Upper lobe of left lung (tissue), 6 donors: ENCODE measurements at places on chromosomes 2 and 18. TPM values are rescaled to one million over a fixed set of nuclear protein-coding genes. Genes with fewer than 3 reads are reported as not detected.

The DNAJC5G gene
- not detected for total RNA-seq

The DNER gene
- total RNA-seq: 1.1 TPM

The RANBP2 gene
- total RNA-seq: 46.1 TPM

The GKN1 gene
- not detected for total RNA-seq

The CTNNA2 gene
- not detected for total RNA-seq

DNA sequence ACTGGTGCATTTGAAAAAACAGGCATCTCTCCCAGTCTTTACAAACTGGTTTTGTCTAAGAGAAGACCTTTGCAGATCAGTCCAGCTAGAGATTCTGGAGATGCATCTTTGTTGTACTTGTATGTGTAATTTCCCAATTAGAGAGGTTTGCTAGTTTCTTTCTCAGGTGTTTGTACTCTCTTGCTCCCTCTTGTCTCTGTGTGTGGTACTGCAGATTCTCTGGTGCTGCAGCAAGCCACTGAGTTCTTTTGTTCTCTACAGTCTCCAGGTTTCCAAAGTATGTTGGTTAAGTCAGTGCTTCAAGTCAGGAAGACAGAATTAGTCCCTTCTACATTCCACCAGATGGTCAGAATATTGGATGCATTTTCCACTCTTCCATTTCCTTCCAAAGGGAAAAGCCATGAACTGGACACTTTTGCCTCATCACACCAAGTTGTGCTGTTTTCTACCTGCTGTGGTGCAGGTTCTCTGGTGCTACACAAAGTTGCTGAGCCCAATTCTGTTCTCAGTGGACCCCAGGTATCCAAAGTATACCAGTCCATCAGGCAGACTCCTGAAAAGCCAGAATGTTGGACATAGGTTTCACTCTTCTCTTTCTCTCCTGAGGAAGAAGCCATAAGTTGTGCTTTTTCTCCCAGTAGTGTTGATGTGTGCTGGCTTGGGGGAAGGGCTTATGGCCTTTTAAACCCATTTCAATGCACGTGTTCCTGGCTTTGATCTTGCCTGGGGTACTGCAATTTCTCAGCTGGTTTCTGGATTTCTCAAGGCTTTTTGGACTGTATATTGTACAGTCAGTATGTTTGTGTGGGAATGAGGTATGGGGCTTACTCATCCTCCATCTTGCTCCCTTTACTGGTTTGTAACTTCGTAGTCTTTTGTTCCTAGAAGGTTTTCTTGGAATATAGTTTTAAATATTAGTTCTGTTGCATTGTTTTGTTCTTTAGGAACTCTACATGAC lies 29.8 kb downstream of the EPC2 start:
- no peaks in the 10 kb centered on the region for H3K36me3 ChIP-seq
- no peak overlapping the region for H3K4me3 ChIP-seq
- no peak overlapping the region for H3K27ac ChIP-seq

- no peak overlapping the region for H3K4me3 ChIP-seq
- no peak for DNase-seq
- no peaks in the 10 kb centered on the region for H3K4me1 ChIP-seq
- no peak overlapping the region for H3K27ac ChIP-seq
- no peaks in the 10 kb centered on the region for H3K36me3 ChIP-seq
Measured at GRCh38 chr2:129794540-129794939, 184.9 kb upstream of the RAB6C start.

- no peaks in the 10 kb centered on the region for H3K36me3 ChIP-seq
- H3K27ac ChIP-seq: no peak overlapping the region
- no peaks in the 10 kb centered on the region for H3K27me3 ChIP-seq
- H3K4me3 ChIP-seq: no peak overlapping the region
- no peaks in the 10 kb centered on the region for H3K4me1 ChIP-seq
Measured at GRCh38 chr18:56986829-56987228, 160.1 kb upstream of the BOD1L2 start.

DNA sequence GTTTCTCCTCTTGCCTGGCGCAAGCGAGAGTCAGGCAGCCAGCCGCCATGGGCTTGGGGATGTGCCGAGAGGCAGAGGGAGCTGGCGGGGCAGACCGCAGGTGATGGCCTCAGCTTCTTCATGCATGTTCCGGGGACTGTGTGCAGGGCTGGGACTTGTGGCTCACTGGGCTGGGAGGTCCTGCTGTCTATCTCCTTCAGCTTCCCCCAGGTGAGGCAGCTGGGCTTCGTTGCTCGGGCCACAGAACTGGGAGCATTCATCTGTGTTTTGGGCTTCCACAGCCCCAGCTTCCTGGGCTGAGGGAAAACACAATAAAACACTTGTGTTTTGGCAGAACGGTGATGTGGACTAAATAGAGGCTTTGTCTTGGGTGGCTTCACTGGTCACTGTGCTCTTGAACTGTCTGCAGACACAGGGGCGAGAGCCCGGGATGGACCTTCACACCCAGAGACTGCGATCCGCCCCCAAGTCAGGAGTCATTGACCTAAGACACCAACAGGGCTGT lies 93.5 kb downstream of the DYSF start:
- no peak overlapping the region for H3K4me3 ChIP-seq
- peak overlapping the region; percentile 75 for H3K27ac ChIP-seq
- H3K27me3 ChIP-seq: no peaks in the 10 kb centered on the region
- H3K4me1 ChIP-seq: peaks cover 14% of the 10 kb centered on the region
- DNase-seq: no peak

DNA sequence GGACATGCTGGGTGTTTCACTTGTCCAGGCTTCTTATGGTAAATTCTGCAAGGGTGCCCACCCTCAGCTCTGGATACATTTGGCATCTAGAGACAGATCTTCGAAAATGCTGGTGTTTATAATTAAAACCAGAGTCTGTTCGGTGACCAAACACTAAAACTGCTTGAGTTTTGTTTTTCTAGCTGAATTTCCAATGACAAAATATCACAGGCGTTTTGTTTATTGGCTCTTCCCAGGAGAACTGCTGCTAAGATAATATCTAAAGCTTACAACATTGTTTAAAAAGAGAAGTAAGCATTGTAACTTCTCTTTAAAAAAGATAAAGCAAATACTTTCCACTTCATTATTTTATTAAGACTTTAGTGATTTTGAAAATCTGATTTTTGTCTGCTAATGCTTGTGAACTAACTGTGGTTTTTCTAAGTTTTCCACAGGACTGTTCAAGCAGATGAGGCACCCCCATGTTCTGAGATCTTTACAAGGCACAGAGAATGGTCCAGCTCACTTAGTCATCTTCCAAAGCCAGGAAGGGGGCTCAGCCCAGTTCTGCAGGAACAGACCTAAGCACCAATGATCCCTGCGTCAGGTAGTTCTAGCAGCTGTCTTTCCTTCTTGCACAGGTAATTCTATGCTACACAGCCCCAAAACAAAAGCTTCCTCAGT lies 94.8 kb upstream of the LTBP1 start:
- no peaks in the 10 kb centered on the region for H3K4me1 ChIP-seq
- no peak overlapping the region for H3K4me3 ChIP-seq

DNA sequence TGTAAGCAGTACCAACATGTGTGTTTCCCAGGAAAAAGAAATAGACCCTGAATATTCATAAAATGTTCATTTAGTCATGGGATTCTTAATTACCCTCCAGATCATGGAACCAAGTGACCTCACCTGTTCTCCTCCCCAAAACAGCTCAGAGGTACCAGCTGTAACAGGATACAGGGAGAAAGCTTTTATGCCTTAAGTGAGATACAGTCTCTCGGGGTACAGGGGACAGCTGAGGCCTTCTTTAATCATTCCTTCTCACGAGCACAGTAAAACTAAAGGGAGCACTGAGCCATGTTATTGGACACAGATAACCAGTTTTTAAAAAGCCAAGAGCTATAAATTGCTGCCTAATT lies 16.6 kb downstream of the EPHA4 start:
- no peak overlapping the region for H3K27ac ChIP-seq
- no peaks in the 10 kb centered on the region for H3K27me3 ChIP-seq
- DNase-seq: no peak
- H3K4me1 ChIP-seq: no peaks in the 10 kb centered on the region

- H3K4me3 ChIP-seq: no peak overlapping the region
- no peak for DNase-seq
- peaks cover 6% of the 10 kb centered on the region for H3K4me1 ChIP-seq
- H3K36me3 ChIP-seq: no peaks in the 10 kb centered on the region
- no peak overlapping the region for H3K27ac ChIP-seq
Measured at GRCh38 chr2:215931256-215931903, 82.0 kb downstream of the MREG start.

DNA sequence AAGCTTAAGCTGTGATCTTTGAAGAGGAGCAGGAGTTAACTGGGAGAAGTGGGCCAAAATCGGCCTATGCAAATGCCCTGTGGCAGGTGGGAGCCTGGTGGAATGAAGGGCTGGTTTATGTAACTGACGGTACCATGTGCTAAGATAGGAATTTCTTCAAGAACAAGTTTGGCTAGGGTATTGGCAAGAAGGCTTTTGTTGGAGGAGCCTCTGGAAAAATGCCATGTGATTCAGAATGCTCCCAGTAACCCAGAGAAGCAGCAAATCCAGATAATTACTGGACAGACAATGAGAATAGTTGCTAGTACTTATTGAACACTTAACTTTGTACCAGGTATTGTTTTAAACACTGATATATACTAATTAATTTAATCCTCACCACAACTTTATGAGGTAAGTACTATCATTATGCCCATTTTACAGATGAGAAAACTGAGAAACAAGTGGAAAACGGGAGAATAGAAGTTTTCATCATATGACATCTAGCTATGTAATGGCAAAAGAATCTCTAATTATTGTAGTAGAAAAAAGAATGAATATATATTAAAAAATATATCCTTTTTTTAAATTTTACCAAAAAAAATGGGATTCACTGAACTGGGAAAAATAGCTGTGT lies 9.1 kb upstream of the FAM124B start:
- H3K36me3 ChIP-seq: no peaks in the 10 kb centered on the region
- H3K27ac ChIP-seq: no peak overlapping the region
- DNase-seq: no peak
- H3K27me3 ChIP-seq: no peaks in the 10 kb centered on the region
- no peaks in the 10 kb centered on the region for H3K4me1 ChIP-seq

DNA sequence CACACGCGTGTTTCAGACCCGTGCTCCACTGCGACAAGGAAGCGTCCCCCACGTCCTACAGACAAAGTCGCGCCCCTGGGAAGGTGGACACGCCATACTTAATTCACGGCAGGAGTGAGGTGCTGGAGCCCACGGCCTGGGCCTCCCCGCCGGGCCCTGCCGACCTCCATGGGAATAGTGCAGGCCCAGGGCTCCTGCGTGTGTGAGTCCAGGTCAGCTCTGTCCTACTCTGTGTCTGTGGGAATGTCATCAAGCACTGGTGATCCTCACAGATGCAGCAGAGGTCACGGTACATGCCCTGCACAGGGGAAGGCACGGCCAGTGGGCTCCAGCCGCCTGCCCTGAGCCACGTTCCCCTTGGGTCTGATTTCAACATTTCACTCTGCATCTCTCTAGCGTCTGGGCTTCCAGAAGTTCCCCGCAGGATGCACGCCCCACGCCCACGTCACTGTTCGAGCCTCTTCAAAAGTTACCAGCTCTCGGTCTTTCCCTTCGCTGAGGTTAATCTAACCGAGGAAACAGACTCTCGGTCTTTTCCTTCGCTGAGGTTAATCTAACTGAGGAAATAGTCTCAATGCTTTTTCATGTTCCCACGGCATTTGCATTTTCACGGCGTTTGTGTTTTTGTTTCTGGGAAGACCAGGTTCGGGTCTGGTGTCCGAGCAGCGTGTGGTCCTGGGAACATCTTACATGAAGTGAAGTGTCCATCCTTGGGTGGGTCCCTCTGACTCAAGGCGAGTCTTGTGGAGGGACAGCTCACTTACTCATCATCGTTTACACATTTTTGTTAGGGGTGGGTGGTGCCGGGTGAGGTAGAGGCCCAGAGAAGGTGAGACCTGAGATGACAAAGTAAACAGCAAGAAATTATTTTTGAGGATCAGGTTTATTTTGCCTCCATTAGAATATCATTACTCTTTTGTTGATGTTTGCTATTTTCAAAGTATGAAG lies 157.3 kb upstream of the ALKAL2 start:
- no peaks in the 10 kb centered on the region for H3K36me3 ChIP-seq
- H3K4me1 ChIP-seq: peaks cover 5% of the 10 kb centered on the region
- H3K27ac ChIP-seq: no peak overlapping the region
- H3K27me3 ChIP-seq: no peaks in the 10 kb centered on the region

DNA sequence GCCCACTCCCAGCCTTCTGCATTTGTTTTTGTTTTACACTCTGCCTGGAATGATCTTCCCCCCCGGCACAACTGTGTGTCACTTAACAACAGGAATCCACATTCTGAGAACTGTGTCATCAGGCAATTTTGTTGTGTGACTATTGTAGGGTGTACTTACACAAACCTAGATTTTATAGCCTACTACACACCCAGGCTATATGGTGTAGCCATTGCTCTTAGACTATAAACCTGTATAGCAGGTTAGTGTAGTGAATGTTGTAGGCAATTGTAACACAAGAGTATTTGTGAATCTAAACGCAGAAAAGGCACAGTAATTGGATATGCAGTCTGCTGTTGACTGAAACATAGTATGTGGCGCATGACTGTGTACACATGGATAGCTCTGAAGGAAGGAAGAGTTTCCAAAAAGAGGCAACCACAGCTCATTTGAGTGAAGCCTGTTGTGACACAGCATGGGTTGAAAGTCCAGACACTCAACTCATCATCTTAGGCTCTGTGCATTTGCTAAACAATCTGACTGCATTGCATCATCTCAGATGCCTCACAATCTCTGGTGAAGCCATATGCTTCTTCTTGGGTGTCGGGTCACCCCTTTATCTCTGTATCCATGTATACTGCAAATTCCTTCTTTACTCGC lies 506.6 kb upstream of the SPHKAP start:
- no peaks in the 10 kb centered on the region for H3K4me1 ChIP-seq
- no peak for DNase-seq
- H3K27me3 ChIP-seq: no peaks in the 10 kb centered on the region
- H3K27ac ChIP-seq: no peak overlapping the region
- H3K4me3 ChIP-seq: no peak overlapping the region
- H3K36me3 ChIP-seq: no peaks in the 10 kb centered on the region
